Right hindlimb (tissue), 1 donor: ENCODE measurements at places on chromosomes 6 and 20.
A peak's percentile ranks its signal among the peaks of the same experiment; 100 is the strongest.

DNA sequence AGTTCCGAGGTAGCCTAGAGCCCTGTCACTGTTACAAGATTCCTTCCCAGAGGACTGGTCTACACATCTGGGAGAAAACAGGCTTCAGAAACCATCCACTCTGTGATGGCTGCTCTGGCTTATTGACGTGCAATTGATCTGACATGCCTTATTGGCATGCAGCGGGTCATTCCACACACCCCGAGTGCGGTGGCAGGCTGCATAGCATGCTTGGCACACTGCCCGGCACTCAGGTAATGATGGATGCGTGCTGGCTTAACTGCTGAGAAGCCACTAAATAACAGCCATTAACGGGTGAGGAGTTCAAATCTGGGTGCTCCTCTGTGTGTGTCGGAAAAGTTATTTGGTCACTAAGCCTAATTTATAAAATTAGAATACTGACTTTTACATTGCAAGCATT is 67.9 kb upstream of the CDH4 start:
- no peak for DNase-seq

DNA sequence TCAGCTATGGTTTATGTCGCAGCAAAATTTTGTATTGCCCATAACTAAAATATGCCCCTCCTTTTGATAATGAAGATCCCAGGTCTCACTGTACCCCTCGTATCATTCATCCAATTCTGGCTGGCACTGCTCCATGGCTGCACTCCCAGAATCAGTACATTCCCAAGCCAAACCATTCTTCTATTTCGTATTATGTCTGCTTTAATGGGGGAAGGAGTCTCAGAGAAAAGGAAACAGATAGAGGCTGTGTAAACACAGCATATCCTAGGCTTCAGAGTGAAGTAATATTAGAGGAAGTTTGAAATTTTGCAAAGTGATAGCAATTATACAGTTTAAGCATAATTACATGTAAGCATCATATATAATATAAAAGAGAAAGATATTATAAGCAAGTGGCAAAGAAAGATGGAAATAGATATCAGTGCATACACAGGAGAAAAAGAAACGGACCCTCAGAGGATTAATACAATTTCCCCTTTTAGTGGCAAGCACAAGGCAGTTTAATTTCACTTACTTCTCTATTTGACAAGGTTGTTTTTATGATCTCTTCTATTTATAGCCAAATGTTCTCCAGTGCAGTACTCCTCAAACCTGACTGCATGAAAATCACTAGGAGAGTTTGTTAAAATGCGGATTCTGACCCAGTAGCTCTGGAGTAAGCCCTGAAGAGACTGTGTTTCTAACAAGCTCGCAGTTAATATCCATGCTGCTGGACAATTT is 56.5 kb upstream of the TENT5A start:
- peak; percentile 48 for DNase-seq

DNA sequence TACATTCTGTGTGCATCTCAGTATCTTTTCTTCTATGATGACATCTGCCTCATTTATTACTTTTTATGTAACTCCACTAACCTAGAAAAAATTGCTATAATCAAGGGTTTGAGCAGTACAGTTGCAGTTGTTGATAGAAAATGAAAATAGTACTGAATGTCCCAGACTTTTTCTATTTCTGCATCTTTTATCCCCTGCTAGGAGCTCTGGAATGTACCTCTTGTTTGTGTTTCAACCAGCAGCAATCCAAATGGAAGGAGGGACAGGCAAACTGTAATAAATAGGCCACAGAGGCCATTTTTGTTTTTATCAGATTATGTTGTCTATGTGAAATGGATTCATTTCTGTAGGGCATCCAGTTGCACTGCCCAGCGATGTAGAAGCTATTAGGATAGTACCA is 536.9 kb downstream of the KIF16B start:
- DNase-seq: no peak

- no peak for DNase-seq
Observed at GRCh38 chr6:54132587-54132986, 21.3 kb downstream of the MLIP start.

DNA sequence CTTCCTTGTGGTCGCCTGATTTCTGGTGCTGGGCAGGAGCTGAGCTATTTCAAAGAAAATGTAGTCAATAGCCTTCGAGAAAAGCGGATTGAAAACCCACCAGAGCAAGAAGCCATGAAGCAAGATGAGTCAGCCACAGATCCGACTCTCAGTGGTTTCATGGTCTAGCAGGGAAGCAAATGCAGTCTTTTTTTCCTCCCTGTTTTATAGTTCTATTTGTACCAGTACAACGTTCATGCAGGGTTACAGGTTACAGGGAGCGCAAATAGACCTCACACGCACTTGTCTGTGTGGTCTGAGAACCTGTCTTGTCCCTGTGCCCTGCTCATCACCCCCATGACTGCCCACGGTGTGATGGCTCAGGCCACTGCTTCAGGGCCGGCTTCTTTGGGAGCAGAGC is 309.8 kb upstream of the SUPT3H start:
- DNase-seq: no peak

DNA sequence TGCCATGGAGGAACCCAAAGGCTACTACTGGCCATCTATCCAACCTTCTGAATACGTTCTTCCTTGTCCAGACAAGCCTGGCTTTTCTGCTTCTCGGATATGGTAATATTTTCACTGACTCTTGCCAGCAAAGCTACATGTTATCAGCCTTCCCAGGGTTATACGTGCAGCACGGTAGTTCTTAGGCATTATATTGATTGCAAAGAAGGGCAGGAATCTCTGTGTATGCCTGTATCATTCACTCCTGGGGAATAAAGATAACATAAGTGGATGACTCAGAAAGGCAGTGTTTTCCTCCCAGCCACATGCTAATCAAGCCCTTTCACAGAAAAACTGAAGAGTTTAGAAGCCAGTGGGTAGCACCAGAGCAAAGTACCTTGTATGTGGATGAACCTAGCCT is 98.7 kb downstream of the ADGRG6 start:
- DNase-seq: no peak

DNA sequence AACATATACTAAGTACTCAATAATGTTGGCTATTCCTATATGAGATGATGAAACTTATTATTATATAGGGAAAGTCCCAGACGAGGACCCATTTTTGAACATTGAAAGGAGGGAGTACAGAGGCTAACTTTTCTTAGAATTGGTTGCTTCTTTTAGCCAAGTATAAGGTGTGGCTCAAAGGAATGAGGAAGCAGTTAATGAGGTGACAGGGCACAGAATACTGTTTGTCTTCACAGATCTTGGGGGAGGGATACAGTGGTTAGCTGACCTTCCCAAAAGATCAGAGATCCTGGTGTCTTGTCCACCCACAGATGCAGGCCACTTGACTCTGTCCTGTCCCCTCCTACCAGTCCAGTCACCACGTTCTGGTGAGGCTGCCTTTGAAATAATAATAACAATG is 67.8 kb upstream of the EPB41L1 start:
- DNase-seq: no peak

DNA sequence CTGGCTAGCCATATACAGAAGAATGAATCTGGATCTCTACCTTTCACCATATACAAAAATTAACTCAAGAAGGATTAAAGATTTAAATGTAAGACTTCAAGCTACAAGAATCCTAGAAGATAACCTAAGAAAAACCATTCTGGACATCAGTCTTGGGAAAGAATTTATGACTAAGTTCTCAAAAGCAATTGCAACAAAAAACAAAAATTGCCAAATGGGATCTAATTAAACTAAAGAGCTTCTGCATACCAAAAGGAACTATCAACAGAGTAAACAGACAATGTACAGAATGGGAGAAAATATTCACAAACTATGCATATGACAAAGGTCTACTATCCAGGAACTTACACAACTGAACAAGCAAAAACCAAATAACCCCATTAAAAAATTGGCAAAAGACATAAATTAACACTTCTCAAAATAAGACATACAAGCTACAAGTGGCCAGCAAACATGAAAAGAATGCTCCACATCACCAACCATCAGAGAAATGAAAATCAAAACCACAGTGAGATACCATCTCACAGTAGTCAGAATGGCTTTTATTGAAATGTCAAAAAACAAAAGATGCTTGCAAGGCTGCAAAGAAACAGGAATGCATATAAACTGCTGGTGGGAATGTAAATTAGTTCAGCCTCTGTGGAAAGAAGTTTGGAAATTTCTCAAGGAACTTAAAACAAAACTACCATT is 66.8 kb upstream of the RSPO3 start:
- DNase-seq: no peak

DNA sequence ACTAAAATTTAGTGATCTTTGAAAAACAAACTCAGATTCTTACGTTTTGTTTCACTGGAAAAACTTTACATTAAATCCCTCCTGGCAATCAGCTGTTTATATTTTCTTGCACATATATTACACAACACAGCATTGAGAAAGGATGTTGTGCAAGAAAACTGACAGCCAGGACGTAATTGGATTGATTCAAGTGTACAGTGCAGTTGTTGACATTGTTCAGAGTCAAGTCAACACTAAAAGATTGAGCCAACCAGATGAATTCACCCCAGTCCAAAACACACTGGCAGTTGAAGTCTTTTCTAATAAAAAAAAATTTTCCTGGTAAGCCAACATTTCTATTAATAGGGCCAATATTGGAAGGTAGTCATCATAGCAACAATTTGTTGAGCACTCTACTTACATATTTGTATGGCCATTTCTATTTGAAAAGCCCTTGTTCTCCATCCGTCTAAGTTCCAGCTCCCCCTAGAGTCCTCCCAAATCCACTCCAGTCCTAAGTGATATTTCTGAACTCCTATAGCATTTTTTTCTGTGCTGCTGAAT is 20.9 kb upstream of the VNN1 start:
- DNase-seq: no peak

DNA sequence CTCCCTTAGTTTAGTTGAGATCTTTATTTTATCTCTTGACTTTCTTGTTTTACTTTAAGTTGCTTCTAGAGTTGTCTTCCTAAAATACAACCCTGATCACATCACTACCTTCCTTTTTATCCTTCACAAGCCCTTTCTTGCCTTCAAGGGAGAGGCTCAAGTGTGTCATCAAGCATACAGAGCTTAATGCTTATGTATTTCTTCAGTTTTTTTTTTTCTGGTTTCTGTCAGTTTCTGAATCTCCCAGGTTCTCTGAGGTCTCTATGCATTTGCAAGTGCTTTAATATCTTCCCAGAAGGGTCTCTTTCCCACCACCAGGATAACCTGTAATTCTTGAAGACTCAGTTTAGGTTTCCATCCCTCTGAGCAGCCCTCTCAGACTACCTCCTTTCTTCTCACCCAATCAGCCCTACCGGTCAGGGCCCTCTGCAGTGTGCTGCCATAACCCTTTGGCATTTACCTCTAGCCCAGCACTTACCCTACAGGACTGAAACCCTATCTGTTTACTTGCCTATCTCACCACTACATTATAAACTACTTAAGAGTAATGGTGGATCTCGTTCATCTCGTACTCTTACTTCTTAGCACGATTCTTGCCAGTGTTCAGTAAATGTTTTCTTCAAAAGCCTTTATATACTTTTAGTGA is 36.9 kb downstream of the EYA4 start:
- no peak for DNase-seq

GRCh38 chr6:78850621-78851020 is 16.7 kb upstream of the IRAK1BP1 start:
- no peak for DNase-seq

DNA sequence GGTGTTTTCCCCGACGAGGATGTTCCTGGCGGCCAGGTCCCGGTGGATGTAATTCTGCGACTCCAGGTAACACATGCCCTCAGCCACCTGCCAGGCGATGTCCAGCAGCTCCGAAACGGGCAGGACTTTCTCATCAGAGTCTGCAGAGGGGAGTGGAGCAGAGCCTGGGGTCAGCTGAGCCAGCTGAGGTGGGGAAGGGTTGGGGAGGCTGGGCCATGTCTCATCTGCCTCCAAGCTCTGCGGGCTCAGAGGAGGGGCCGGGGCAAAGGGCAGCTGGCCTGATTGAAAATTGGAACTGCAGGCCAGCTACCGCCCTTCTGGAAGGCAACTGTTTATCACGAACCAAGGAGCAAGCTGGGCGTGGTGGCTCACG is 6.4 kb downstream of the PTK6 start:
- peak; percentile 19 for DNase-seq

DNA sequence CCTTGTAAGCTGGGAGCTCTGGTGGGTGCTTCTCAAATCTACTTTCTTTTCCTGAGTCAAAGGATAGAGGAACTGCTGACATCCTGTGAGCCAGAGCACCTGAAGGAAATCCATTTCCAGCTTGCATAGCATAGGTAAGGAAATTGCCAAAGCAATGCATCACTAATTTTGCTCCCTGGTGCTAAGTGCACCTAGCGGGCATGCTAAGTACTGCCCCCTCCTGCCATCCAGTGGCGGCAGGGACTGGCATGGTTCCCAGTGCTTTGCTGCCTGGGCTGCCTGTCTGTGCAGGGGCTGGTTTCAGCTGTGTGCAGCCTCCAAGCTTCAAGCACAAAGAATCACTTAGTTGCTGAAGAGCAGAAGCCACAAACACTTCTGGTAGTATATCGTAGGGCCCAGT is 63.9 kb downstream of the FARS2 start:
- DNase-seq: no peak

- no peak for DNase-seq
Observed at GRCh38 chr6:142960098-142960497, 15.1 kb upstream of the HIVEP2 start.

DNA sequence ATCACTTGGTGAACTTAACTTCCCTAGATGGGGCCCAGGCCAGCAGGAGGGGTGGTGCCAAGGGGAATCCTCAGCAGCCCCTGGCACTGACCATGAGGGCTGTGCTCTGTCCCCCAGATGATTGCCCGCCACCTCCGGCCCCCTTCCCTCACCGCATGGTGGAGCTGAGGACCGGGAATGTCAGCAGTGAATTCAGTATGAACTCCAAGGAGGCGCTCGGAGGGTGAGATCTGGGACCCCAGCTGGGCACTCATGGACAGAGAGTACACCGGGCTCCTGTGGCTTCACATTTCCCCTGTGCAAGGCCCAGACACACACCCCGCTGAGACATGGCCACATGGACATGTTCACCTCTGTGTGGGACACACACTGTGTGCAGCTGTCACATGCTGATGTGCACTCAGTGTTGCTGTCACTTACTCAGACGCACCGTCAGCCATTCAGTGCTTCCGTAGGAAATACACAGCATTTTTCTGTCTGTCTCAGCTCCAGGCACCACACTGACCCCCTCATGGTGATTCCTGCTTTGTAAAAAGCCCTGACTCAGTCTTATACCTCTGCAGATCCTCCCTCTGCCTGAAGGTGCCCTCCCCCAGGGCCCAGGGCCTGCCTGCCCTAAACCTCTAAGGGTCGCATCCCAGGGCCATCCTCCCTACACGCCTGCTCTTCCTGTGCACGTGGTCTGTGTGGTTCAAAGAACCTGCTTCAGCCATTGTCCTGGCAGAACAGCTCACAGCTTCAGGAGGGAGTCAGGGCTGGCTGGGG is 4.4 kb downstream of the MYLK2 start:
- DNase-seq: no peak

- no peak for DNase-seq
Observed at GRCh38 chr6:134772671-134773360, 177.1 kb downstream of the ALDH8A1 start.
